IMR-90 (cell line): ENCODE measurements at places on chromosomes 4 and X. TPM values are rescaled to one million over a fixed set of nuclear protein-coding genes. Genes with fewer than 3 reads are reported as not detected.

Gene DCHS2
- not detected in 2 replicates for total RNA-seq

Gene AKAP14
- total RNA-seq, result not detected in 2 replicates

Gene ATP2B3
- total RNA-seq, result under 0.01 TPM in 1 of 2 replicates, not detected in the other

Gene TACR3
- total RNA-seq, result not detected in 2 replicates

Gene RAB40AL
- total RNA-seq, result 0.28 and 0.36 TPM in 2 replicates

Gene CDX4
- not detected in 2 replicates for total RNA-seq

Gene ZFX
- total RNA-seq, result 99.3 and 141 TPM in 2 replicates

Gene COL25A1
- under 0.01 TPM in 2 replicates for total RNA-seq

Gene HPGDS
- not detected in 2 replicates for total RNA-seq

Gene FGD1
- total RNA-seq, result 2.0 and 2.5 TPM in 2 replicates

Gene SH3D19
- 27.2 and 29.7 TPM in 2 replicates for total RNA-seq

Gene MAGEE1
- total RNA-seq, result 0.54 and 0.56 TPM in 2 replicates

Gene MAGED4B
- total RNA-seq, result 31.7 and 35.5 TPM in 2 replicates

Gene CAPN6
- not detected in 2 replicates for total RNA-seq

Gene VEGFC
- total RNA-seq, result 22.9 and 26.9 TPM in 2 replicates
